ENCODE measurements at places on chromosomes 12 and 14.

DNA sequence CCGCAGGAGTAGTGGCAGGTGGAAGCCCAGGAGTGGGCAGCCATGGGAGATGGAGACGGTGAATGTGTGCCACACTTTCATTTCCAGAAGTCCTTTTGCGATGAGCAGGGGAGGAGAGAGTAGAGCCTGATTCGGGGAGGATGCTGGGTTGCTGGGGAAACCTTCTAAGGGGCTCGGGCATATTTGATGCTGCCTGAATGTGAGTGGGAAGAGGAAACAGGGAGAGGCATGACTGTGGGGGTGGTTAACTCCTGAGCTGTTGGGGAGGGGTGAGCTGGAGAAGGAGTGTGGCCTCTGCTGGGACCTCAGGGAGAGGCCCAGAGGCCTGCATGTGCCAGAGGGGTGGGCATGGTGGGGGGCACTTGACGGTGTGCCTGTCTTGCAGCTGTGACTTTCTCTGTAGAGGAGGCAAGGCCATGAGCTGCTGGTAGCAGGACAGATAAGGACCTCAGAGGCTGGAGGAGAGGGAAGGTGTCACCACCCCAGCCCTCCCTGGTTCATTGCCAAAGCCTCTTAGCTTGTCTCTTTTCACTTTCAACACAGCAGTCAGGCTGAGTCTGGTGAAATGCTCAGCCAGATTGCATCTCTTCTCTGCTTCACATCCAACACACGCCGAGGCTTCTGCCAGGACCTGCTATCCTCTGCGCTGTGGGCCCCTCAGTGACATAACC lies 11.4 kb downstream of the GLT1D1 start:
- no peak for DNase-seq

DNA sequence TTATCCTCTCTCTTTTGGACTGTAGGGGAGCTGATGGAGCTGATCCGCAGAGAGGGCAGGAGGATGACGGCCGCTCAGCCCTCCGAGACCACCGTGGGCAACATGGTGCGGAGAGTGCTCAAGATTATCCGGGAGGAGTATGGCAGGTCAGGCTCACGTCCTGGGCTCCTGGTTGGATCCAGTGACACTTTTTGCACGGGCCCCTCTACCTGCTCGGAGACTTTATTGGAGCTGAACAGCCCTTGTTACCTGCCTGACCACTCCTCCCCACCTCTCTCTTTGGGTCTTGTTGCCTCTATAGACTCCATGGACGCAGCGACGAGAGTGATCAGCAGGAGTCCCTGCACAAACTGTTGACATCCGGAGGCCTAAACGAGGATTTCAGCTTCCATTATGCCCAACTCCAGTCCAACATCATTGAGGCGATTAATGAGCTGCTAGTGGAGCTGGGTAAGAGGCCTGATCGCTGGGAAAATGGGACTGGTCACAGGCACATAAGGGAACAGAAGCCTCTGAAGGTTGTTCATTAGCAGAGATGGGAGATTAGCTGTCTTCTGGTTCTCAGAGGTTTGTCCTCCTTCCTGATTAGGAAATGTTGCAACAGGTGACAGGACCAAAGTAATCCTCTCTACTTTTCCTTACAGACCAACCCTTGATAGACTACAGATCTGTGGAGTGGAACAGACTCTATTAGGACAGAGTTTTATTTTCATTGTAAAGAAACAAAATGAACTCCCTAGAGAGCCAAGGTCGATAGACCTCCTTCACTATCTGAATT lies 718 bp downstream of the EIF2B2 start:
- no peak for DNase-seq

DNA sequence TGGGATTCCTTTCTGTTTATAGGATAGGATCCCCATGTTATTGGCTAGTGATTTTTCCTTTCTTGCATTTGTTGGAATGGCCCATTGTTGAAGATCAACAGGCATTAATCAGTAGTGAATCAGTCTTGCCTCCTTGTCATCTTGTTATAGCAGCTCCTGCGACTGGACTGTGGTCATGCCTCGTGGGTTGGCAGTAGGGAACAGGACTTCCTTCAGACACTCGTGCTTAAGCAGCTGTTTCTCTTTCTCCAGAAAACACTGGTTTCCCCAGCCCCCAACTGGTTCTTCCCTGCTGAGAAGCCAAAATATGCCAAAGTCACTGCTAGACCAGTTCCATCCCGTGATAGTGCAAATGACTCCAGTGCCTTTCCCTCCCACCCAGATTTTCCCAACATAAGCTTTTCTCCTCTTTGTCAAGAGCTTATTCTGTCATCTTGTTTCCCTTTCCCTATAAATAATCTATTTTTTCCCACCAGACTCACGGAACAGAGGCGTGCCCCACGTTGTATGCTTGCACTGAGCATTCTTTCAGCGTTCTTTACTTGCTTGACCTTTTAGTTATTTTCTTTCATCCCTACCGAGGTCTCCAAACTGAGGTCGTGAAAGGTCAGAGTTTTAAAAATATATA lies 83.5 kb downstream of the SAMD4A start:
- no peak for DNase-seq

GRCh38 chr12:91289906-91290305 lies 107.3 kb upstream of the DCN start:
- no peak for DNase-seq

GRCh38 chr12:92745856-92746550 lies 43.2 kb downstream of the PLEKHG7 start:
- no peak for DNase-seq

GRCh38 chr14:95530473-95531276 lies 4.2 kb upstream of the GLRX5 start:
- DNase-seq: no peak

DNA sequence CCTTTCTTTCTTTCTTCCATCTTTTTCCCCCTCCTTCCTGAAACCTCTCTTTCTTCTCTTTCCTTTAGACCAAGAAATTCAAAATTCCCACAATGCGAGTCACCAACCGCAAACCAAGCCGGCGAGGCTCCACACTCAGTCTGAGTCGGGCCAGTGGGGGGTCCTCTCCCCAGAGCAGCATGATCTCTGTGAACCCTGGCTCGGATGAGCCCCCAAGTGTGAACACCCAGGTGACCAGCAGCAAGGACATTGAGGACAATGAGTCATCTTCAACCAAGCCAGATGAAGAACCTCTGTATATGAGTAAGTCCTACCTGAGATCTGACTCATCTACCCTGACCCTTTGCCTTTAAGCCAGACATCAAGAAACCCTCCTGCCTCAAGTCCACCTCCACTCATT lies 88.6 kb upstream of the TMEM233 start:
- no peak for DNase-seq

DNA sequence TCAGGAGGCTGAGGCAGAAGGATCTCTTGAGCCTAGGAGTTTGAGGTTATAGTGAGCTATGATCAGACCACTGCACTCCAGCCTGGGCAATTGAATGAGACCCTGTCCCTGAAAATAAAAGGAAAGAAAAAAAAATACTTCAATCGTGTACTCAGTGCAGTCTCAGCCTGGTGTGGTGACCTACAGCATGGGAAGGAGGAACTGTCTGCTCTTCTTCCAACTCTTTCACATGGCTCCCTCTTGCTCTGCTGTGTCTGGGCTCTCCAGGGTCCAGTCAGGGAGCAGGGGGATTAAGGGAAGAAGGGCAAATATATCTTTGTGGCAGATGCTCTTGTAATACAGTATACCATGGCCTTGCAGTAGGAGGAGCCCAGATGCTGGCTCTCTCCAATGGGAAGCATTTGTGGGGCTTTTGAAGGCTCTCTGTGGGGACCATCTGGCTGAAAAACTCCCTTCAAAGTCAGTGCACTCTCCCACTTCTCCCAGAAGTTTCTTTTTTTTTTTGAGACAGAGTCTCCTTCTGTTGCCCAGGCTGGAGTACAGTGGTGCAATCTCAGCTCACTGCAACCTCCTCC lies 76.6 kb upstream of the TMPO start:
- no peak for DNase-seq

DNA sequence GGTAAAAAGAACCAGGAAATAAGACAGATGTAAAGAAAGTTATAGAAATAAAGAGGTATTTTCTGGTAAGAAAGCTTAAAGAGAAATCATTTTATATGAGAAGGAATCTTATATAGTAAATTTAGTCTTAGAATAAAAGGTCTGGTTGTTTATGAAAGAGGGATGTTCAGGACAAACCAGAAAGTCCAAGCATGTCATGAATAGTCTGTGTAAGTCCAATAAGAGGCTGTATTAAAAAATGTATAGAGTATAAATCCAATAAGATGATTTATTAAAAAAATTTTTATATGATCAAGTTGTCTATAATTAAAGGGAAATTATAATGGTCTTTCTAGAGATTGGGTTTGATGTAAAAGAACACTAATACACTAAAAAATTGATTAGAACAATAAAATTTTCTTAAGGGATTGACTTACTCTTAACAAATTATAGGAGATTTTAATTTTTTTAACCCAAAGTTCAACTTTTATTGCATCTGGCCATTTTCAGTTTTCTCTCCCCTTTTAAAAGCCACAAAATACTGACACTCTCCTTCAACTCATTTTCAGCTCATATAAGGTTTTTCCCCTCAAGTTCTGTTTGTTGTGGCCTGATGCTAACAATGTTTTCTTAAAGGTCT lies 35.1 kb downstream of the ST8SIA1 start:
- DNase-seq: no peak

DNA sequence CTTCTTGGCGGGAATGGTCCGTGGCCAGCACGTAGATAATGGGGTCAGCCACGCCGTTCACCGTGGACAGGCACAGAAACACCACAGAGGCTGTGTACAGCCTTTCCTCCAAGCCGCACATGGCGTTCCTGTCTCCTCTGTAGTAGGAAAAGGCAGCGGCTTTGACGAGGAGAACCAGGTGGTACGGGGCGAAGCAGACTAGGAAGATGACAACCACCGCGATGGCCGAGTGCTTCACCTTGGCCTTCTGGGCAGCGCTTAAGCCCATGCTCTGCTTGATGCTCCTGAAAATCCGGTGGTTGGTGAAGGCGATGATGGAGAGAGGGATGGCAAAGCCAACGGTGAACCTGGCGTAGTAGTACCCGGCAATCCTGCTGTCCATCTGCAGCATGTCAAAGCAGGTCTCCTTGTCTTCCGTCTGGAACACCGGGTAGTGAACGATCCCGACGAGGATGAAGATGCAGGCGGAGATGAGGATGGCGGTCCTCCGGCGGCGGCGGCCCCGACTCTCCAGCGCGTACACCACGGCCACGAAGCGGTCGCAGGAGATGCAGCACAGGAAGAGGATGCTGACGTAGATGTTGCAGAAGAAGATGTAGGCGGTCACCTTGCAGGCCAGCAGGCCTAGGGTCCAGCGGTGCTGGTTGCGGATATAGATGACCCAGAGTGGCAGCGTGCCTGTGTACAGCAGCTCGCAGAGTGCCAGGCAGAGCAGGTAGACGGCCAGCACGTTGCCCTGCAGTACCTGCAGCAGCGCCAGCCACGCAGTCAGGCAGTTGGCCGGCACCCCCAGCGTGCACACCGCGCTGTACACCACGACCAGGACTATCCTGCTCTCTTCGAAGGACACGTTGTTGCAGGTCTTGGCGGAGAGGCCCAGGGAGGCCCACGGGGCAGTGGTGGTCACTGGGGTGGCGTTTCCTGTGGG lies 13.8 kb downstream of the GPR132 start:
- no peak for DNase-seq

DNA sequence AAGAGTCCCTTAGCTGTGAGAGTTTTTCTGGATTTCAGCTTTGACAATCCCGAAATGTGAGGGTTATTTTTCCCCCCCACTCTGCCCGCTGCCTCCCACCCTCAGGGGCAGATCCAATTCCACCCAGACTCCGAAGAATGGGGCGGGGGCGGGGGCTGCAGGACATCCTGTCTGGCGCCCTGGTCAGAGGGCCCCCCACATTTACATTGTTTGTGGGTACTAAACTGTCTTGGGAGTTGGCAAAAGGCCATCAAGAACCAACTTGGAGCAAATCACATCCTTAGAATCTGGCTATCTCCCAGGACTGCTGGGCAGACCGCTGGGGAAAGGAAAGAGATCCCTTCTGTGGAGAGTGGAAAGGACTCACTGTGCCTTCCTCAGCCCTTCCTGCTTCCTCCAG lies 2.4 kb downstream of the EMP1 start:
- DNase-seq: no peak

DNA sequence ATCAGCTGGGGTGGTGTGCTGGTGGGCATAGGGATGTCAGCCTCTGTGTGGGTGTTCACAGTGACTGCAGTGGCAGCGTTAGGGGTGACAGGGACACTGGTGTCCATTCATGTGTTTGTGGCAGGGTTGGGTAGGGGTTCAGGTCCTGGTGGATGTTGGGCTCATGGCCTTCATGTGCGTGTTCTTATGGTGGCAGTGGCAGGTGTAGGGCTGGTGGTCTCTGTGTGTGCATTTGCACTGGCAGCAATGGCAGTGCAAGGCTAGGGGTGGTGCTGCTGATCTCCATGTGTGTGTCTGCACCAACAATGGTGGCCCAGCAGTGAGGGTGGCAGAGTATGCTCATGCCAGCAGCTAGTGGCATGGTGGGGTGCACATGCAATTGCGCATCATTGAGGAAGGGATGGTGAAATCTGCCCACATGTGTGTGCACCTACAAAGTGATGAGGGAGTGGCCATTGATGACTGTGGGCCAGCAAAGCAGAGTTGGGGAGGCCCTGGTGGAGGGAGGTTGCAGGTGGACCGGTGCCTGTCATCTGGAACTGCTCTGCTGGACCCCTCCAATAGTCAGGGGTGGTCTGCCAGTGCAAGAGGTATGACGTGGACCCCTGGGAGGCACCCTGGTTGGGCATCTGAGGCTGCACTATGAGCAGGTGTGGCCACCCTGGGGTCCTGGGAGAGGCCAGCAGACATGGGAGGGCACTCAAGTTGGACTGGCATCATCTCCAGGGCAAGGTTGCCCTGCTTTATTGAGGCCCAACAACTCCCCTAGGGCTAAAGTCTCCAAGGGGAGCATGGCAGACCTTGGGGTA lies 182.9 kb downstream of the TTC6 start:
- no peak for DNase-seq

Data from NCI-H1417 treated with DMSO at 0.1 percent for 48 hours (cell line).